ENCODE measurements at places on chromosomes 3 and 15.

GRCh38 chr15:66089049-66089448 is 164.5 kb downstream of the MEGF11 start:
- no peak for DNase-seq

DNA sequence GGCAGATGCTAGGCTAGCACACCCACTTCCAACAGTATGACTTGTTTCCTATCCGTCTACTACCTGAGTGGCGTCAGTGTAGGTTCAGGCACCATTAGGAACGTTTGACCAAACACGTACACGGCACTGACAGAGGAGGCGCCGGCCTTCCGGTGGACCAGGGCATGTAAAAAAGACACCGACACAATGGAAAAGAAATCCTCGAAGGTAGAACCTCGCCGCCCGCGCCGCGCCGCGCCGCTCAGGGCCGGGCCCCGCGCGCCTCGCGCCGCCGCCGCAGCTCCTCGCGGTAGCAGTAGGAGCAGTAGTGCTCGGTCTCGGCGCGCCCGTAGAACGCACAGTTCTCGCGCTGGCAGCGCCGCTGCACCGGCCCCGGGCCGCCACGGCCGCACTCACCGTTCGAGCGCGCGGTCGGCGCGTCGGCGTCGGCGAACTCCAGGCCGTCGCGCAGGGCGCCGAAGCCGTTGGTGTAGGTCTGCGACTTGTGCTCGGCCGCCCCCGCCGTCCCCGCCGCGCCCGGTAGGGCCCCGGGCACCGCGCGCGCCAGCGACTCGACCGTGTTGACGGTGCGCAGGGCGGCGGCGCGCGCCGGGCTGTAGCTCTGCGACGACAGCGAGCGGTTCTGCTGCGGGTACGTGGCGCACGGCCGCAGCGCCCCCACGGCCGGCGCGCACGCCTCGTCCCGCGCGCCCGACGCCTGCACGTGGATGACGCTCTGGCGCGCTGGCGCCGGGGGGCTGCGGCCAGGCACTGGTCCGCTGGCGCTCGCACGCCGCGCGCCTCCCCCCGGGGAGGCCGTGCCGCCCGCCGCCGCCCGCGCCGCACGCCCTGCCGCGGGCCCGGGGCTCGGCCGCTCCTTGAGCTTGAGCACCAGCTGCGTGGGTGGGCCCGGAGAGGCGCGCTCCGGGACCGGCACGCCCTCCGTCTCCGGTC is 156.7 kb downstream of the KLF13 start:
- DNase-seq, result no peak

GRCh38 chr3:117580806-117581205 is 871.2 kb downstream of the TUSC7 start:
- no peak for DNase-seq

DNA sequence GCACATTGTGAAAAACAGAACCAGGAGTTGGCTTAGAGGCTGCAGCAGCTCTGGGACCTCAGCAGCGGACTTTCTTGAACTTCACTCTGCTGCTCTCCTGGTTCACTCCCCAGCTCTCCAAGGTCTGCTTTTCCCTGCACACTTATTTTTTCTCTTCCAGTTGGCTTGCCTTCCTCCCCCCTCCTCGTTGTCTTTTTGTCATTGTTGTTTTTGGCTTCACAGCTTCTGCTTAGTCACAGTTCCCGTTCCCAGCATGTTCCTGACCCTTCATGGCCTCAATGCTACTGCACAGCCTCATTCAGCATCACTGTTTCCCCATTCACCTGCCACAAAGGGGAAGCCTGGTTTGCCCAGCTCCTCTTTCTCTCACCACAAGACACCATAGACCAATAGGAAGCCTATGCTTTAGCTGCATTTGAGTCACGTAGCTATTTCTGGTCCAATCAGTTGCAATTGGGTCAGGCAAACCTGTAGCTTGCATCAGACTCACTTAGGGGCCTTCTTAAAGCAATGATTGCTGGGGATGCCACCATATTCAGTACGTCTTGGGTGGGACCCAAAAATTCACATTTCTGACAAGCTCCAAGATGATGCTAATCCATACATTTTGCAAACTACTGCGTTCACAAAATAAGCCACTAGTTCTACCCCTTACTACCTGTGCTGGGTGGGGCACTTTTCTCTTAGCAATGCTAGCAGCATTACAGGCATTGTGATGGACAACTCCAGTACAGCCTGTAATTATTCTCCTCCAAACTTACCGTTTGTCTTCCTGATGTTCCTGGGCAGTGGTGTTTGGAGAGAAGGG is 7.8 kb upstream of the SUMF1 start:
- DNase-seq, result peak; percentile 44

GRCh38 chr3:3625544-3626271 is 173.5 kb upstream of the LRRN1 start:
- no peak for DNase-seq

DNA sequence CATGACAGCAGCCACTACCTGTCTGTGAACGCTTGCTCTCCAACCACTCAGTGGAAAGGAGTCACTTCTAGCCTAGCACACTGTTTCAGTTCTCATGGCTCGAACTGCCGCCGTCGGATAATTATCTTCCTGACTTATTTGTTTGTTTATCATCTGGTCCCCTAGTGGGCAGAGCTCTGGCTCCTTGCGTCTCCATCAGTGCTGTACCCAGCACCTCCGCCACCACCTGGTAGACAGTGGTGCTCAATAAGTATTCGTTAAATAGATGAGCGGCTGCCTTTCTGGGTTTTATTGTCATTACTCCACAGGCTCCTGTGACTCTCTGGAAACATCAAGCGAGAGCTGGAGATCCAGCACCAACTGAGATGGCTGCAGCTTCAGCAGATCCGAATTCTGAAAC is 297.5 kb downstream of the NTRK3 start:
- DNase-seq, result no peak

DNA sequence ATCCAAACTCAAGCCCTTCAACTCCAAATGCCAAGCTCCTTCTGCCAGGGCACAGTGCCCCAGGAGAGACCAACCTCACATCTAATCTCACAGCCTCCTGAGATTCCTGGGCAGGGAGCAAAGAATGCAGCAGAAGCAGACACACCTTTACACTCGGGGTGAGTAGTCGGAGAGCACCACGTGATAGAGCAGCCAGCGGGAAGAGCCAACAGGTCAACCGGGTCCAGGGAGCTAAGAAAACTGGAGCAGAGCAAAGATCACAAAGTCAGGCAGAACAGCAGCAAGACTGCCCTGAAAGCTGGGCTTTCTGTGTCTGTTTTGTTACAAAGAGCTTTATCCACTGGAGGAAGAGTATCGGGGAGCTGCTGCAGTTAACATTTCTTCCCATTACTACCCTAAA is 4.2 kb downstream of the B3GALNT1 start:
- DNase-seq, result no peak

DNA sequence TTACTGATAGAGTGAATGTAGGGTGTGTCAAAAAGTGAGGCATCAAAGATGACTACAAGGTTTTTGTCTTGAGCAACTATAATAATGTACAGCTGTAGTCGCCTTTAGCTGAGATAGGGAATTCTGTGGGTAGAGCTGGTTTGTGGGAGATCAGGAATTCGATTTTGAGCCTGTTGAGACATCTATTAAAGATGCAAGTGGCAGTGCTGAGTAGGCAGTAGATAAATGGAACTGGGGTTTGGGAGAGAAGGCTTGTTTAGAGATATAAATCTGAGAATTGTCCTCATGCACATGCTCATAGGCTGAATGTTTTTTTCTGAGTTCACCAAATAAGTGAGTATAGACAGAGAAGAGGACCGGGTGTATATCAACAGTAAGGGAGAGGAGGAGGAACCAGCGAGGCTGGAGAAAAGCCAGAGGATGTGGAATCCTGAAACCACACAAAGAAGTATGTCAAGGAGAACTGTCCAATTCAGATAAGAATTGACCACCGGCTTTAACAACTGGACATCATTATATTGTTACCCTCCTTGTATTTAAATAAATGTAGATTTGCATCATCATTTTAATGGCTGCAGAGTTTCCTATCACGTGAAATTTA is 146.0 kb upstream of the TNIK start:
- DNase-seq, result no peak

- no peak for DNase-seq
These were observed 50.1 kb downstream of the B3GALNT1 start for GRCh38 chr3:161054860-161055604.

DNA sequence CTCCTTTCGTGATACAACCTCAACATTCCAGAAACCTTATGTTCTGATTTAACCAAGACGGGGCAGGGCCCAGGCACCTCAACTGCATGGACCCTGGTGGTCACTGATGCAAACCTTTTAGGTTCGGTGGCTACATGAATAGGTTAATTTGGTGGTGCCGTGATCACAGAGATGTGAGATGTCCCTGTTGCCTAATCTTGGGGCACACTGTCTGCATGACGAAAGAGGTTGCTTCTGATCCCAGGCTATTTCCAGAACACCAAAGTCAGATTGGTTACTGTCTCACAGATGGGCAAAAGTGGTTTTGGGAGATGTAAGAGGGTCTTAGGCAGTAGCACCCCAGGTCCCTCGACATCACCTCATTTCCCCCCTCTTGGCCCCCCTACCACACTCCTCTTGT is 4.0 kb upstream of the CCR1 start:
- DNase-seq, result no peak

- DNase-seq, result peak; percentile 61
These were observed 818 bp downstream of the SLC4A7 start for GRCh38 chr3:27483117-27484014.

GRCh38 chr15:45454814-45455213 is 67.7 kb downstream of the SLC30A4 start:
- peak; percentile 91 for DNase-seq

DNA sequence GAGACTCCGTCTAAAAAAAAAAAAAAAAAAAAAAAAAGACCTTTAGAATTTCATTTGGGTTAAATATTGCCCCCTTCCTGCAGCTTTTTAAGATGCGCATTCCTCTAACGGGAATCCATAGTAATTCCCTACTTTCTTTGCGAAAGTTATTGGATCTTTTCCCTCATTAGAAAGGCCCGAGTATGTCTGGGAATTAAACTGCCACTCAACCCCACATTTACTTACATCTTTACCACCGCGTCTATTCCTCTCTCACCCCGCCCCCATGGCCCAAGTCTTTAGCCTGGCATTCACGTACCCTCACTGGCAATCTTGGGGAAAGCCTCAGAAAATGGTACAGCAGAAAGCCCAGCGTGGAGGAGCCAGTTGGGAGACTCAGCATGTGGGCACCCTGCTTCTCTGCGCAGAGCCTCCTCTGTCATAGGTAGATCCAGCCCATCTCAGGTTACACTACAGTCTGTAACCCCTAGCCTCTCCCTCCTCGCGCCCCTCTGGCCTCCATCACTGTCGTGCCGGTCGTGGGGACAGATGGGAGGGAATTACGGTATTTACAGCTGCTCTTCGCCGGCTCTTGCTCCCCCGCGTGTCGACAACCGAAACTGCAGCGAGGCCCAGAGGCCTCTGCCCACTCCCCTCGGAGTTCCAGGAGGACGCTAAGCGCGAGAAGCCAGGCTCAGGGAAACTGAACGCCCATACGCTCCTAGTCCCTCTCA is 6.4 kb upstream of the ANKDD1A start:
- DNase-seq, result no peak

- DNase-seq, result no peak
These were observed 527.9 kb upstream of the NAALADL2 start for GRCh38 chr3:174331095-174331800.

- DNase-seq, result no peak
These were observed 103.8 kb downstream of the LINGO1 start for GRCh38 chr15:77528968-77529319.

GRCh38 chr15:99558571-99558970 is 7.2 kb upstream of the MEF2A start:
- DNase-seq, result no peak

DNA sequence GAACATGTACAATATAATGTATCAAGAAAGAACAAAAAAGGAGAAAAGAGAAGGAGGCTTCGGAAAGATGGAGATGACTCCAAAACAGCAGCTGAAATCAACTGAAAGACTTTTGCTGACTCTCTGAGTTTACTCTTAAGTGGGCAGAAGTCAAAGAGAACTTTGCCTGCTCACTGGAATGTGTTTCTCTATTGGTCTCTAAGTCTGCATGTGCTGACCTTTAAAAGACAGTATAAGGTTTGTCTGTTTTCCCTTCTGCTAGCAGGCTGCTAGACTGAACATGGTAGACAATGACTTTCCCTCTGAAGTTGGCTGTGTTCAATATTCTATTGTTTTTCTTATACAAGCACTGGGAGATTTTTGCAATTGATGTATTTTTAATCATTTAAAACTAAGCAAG is 7.2 kb upstream of the MAP4 start:
- DNase-seq, result no peak

DNA sequence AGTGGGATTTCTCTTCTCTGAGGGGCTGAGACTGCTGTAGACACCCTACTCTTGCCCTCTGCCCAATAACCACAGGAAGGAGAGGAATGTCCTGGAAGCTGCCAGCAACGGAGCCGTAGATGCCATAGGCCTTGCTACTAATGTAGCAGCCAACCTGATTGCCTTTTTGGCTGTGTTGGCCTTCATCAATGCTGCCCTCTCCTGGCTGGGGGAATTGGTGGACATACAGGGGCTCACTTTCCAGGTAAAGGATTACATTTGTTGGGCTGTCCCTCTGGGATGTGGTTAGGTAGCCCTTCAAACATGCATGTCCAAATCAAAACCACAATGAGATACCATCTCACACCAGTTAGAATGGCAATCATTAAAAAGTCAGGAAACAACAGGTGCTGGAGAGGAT is 16.1 kb downstream of the SLC28A2 start:
- no peak for DNase-seq

- no peak for DNase-seq
These were observed 16.7 kb upstream of the EHD4 start for GRCh38 chr15:41988896-41989572.

GRCh38 chr3:59401924-59402323 is 352.1 kb upstream of the CFAP20DC start:
- DNase-seq, result no peak

- DNase-seq, result no peak
These were observed 1.1 kb downstream of the EAF2 start for GRCh38 chr3:121836064-121836463.

GRCh38 chr15:101137312-101137940 is 114.4 kb downstream of the CHSY1 start:
- DNase-seq, result no peak

DNA sequence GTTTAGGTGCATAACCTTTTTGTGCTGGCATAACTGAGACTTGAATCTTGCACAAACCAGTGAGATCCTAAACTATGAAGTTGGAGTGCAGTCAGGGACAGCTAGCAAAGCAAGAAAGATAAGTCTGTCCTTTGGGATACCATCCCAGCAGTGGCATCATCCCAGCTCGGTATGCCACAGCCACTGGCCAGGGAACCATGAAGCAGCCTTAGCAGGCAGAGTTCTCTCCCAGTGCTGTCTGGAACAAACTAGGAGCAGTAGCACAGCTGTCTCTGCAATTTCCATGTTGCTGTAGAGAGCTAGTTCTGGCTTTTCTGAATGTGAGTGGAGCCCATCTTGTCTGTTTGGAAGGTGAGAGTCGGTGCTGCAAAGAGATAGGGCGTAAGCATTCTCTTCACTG is 130.3 kb downstream of the DTWD1 start:
- no peak for DNase-seq

DNA sequence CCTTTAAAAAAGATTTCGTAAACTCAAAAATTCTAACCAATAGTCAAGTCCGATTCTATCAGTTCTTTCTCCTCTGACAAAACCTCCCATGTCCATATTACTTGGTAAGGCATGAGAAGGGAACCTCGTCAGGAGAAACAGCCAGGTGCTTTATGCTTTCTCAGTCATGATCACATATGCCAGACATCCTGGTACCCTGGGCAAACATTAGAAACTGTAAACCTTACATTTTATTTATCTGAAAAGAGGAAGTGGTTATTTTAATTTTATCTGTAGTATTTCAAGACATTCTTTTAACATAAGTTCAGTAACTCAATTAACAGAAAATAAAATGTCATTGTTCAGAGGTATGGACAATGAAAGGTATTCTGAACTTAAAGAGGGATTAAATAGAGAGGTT is 474.8 kb upstream of the GBE1 start:
- no peak for DNase-seq

All from non-pigmented ciliary epithelial cell (primary cell).